ENCODE measurements at places on chromosomes 3 and 15. TPM values are rescaled to one million over a fixed set of nuclear protein-coding genes. Genes with fewer than 3 reads are reported as not detected.

The CCR2 gene
- not detected for total RNA-seq

The GOLGA6D gene
- not detected for total RNA-seq

The CLDN16 gene
- total RNA-seq: 0.22 TPM

The PROK2 gene
- total RNA-seq: not detected

The SPATA12 gene
- total RNA-seq: not detected

The ST8SIA2 gene
- not detected for total RNA-seq

The CYP1A1 gene
- total RNA-seq: 0.72 TPM

The MUC20 gene
- not detected for total RNA-seq

The SAXO2 gene
- 1.3 TPM for total RNA-seq

The RASGRP1 gene
- not detected for total RNA-seq

The CLDN18 gene
- not detected for total RNA-seq

The RPUSD2 gene
- 11.4 TPM for total RNA-seq

The CAMKV gene
- not detected for total RNA-seq

The INSYN1 gene
- 0.43 TPM for total RNA-seq

The LRRC2 gene
- total RNA-seq: 1.4 TPM

The CCDC80 gene
- total RNA-seq: 39.5 TPM

The REC114 gene
- total RNA-seq: not detected

The RNF7 gene
- total RNA-seq: 55.3 TPM

The HERC2 gene
- 53.4 TPM for total RNA-seq

The SPINT1 gene
- 1.3 TPM for total RNA-seq

The CCR4 gene
- total RNA-seq: not detected

The PARL gene
- total RNA-seq: 28.5 TPM

The HTR3E gene
- total RNA-seq: not detected

The ISL2 gene
- not detected for total RNA-seq

The EPHB3 gene
- 2.6 TPM for total RNA-seq

The CCDC54 gene
- total RNA-seq: not detected

The HHLA2 gene
- not detected for total RNA-seq

The GPR27 gene
- not detected for total RNA-seq

The SLC6A1 gene
- not detected for total RNA-seq

The TMEM212 gene
- not detected for total RNA-seq

The ACAN gene
- under 0.01 TPM for total RNA-seq

The BFSP2 gene
- not detected for total RNA-seq

The LRRC31 gene
- total RNA-seq: not detected

The THSD4 gene
- 102 TPM for total RNA-seq

The CLDN1 gene
- total RNA-seq: 16.6 TPM

The TIGIT gene
- not detected for total RNA-seq

The CCR9 gene
- total RNA-seq: not detected

The INKA1 gene
- 4.4 TPM for total RNA-seq

The LMAN1L gene
- not detected for total RNA-seq

The TICRR gene
- 0.44 TPM for total RNA-seq

The NCKIPSD gene
- 21.9 TPM for total RNA-seq
